ENCODE measurements at places on chromosomes 7 and 10.

GRCh38 chr7:147412782-147413556, 1177.6 kb upstream of the C7orf33 start:
- DNase-seq, result no peak

DNA sequence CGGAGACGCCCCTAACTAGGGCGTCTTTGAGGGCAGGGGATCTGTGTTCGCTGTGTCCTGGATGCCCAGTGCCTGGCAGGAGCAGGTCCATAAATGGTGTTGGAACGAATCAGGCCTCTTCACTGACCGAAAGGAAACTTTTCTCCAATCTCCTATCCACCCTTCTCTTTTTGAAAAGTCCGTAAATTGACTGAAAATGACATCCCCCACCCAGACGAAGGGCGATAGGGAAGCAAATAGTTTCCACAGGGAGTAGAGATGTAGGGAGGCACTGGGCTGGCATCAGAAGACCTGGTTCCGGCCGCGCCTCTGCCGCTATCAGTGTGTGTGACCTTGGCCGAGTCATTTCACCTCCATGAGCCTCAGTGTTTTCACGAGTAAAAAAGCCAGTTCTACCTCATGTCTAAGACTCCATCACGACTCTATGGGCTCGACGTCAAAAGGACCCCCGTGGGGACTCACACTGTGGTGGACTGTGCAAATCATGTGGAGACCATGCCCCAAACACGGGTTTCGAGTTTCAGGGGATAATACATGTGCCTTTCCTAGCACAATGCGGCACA, 497 bp upstream of the RAB11FIP2 start:
- no peak for DNase-seq

GRCh38 chr10:21791276-21791675, 212.3 kb downstream of the DNAJC1 start:
- no peak for DNase-seq

- DNase-seq, result no peak
These were observed 61.7 kb downstream of the CDH23 start for GRCh38 chr10:71458387-71458786.

DNA sequence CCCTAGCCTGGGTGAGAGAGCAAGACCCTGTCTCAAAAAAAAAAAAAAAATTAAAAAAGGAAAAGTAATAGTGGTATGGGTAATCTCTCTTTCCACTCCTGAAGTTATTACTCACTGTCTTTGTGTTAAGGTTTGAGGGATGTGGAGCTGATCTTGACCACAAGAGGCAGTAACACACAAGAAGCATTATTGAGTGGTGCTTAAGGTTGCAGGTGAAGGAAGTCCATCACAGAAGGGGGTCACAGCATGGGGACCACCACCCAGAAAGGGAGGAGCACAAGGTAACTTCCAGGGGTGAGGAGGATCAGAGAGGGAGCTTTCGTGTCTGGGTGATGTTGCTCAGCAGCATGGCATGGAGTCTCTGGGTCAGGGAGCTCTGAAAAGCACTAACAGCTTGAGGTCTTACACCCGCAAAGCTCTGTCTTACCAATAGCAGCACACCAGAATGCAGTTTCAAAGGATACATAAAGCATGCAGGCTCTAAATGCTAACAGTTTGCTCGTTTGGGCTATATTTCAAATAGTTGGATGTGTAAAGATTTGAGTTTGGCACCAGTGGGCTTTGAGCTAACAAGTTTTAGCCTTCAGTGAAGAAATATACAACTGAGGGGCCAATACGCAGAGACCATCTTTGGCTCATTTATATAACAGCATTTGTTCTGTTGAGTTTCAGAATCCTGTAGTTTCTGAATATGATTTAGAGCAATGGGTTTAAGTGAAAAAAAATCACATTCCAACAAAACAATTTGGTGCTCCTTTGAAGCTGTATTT, 100.4 kb upstream of the DNAJC1 start:
- DNase-seq, result no peak

DNA sequence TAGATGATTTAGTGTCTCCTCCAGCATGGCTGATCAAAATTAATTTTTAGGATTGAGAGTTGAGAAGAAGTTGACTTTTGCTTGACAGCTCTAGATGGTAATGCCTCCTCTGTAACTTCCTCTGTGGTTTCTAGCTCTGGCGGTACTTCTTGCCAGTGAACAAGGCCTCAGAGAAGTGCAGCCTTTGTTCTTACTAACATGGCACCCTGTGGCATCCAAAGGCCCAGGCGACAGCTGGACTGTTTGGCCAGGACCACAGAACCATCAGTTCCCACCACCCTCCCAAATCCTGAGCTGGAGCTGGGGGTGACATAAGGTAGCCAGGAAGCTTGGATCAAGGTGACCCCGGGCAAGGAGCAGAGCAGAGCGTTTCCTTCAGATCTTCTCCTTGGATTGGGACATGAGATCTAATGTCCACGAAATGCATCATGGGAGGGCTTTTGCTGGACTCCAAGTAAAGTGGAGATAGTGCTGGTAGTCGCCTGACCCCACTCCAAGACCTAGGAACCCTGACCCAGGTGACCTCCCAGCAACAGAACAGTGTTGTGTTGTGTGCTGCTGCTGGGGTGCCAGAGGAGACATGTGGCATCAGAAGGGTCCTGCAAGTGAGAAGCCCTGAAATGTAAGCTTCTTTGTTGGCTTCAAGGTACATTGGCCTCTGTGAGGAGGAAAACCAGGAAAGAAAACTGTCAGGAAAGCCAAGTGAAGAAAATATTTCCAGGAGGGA, 41.8 kb downstream of the APBB1IP start:
- no peak for DNase-seq

DNA sequence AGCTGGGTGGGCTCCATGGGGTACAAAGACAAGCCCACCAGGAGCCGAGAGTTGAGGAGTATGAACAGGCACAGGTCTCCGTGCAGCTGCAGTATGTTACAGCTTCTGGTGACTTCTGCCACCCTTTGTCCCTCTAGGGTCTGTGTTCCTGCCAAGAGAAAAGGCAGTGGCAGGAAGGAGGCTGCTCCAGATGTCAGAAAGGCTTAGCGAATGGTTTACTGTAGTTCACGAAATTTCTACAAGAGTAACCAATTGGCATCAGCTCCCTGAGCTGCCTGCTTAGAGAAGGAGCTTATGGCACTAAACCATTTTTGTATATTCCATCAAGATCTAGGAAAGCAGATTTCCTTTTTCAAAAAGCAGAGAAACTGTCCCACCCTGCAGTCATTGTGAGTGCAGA, 48.2 kb upstream of the TMEM72 start:
- DNase-seq, result no peak

- DNase-seq, result no peak
These were observed 20.4 kb downstream of the NUDCD3 start for GRCh38 chr7:44470135-44470479.

DNA sequence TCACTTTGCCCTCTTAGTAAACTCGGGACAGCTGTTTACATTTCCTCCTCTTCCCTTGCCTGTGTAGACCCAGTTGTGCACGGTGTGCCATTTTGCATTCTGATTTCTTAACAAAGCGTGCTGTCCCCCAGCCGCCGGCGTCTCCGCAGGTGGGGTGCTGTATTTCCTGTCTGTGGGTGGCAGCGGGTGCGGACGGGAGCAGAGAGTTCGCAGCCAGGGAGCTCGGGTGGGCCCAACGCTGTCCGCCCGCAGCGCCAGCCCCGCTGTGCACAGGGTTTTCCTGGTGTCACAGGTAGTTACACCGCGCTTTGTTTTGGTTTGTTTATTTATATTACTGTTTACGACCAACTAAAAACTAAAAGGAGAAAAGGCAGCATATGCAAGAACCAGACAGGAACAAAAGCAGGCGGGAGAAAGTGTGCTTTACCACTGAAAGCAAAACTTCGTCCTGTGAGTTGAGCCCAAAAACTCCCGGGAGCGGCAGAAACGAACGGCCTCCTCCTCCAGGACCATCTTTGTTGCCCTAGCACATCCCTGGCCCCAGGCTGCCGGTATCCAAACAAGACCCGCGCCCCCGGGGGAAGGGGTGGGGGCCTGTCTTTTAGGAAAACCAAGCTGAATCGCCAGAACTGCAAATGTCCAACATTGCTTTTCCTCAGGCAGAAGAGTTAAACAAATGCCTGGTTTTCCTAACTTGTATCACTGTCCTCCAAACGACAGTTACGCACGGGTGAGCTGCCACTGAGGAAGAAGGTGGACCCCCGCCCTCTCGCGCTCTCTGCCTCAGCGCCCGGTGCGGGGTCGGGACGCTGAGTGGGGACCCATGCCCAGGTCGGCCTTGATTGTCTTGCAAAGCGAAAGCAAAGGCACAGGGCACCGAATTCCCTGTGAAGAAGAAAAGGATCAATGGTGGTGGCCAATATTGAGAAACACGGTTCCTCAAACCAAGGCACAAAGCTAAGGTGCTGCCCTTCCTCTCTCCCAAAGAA, 45.9 kb upstream of the DRGX start:
- DNase-seq, result no peak

- DNase-seq, result no peak
These were observed 17.0 kb upstream of the NODAL start for GRCh38 chr10:70458329-70459060.

DNA sequence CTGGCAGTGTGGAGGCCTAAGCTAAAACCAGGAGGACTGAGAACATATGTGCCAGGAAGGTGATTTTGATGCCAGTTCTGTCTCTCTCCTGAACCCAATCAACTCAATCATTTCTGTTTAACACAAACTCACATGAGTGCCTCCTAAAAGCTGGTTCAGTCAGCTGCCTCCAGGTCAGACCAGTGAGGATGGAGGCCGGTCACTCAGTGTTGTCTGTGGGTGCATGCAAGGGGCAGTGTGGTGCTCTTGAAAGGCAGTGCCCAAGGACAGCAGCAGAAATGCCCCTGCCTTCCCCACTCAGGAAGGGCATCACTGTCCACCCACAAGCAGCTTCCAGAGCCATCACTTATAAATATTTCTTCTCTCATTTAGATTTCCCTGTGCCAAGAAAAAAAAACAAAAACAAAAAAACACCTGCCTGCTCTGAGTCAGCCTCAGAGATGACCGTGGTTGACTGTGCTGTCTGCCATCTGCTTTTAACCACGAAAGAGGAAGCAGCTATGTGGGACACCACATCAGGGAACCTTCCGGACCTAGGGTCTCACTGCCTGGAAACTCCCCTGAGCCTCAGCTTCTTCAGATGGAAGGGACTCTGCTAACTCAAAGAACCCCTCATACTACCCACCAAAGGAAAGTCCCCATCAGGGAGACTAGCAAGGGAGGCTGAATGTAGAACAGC, 39.1 kb downstream of the VOPP1 start:
- DNase-seq, result peak; percentile 13

- no peak for DNase-seq
These were observed 816.1 kb upstream of the C7orf33 start for GRCh38 chr7:147774461-147774860.

DNA sequence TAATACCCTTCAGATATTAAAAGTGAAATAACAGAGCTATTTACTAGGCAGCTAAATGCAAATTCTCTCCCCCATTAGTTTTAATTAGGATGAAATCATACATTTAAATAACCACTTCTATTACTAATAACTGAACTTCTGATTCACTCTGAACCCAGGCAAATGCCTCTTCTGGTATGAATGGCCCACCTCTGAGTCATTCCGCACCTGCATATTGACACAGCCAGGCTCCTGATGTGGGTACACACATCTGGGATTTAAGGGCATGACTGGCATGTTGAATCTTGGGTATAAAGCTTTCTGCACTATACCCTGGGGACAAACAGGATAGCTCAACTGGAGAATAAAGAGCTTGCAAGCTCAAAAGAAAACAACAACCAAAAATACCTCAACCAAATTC, 140.9 kb downstream of the AUTS2 start:
- DNase-seq, result no peak

- DNase-seq, result no peak
These were observed 178.0 kb downstream of the CTNNA3 start for GRCh38 chr10:67518043-67518442.

- no peak for DNase-seq
These were observed 405.5 kb downstream of the ANKRD7 start for GRCh38 chr7:118629898-118630438.

GRCh38 chr10:92074126-92074887, 150.7 kb downstream of the BTAF1 start:
- DNase-seq, result no peak

- DNase-seq, result peak; percentile 30
These were observed 42.3 kb downstream of the NOC3L start for GRCh38 chr10:94320285-94320914.

GRCh38 chr7:19491371-19491770, 217.5 kb downstream of the POLR1F start:
- DNase-seq, result no peak

DNA sequence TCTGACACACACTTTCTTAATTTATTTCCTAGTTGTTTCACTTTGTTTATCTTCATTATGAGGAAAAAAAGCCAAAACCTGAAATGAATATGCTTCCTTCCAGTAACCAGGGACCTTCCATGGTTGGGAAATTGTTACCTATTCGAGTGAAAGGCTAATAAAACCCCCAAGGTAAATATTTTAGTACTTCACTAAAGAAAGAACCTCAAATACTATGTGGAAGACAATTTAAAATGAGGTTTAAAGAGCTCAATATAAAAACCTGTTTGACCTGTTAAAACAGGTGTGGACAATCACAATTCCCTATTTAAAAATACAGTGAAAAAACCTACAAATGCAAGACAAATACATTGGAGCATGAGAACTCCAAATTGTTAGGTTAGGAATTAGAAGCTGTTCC, 192.6 kb downstream of the CFTR start:
- DNase-seq, result no peak

- no peak for DNase-seq
These were observed 4.0 kb downstream of the SKAP2 start for GRCh38 chr7:26860361-26860760.

DNA sequence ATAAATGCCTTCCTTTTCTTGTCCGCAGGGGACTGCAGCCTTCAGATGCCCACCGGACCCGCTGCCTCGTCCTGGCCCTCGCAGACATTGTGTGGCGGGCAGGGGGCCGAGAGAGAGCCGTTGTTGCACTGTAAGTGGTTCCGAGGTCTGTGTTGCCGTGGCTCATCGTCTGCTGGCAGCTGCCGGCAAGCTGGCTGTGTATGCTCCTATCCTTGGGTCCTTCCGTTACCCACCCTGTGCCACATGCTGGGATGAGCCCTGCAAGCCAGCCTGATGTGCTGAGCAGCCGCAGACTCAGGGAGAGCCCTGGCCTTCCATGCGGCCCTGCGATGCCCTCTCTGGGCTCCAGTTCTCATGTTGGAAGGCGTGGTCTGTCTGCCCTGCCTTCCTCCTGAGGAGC, 61.2 kb upstream of the AQP1 start:
- no peak for DNase-seq

DNA sequence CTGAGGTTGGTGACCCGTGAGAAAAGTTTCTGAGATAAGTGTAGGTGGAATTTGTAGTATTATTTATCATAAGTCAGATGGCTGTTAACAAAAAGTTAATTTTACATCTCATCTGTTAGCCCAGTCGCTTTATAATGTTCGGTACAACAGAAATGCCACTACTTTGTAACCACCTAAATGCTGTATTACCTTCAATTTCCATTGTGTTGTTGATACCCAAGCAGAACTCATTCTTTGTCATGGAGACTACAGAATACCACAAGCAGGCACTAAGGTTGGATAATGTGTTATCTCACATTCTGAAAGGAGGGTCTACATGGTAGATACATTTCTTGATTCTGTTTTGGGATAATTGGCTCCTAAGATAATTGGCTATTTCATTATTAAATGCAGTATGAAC, 249.8 kb upstream of the KAT6B start:
- DNase-seq, result no peak
